ENCODE measurements at places on chromosomes 6 and 20.

- DNase-seq = no peak
Observed at GRCh38 chr6:122853259-122853995, 64.4 kb downstream of the SMPDL3A start.

DNA sequence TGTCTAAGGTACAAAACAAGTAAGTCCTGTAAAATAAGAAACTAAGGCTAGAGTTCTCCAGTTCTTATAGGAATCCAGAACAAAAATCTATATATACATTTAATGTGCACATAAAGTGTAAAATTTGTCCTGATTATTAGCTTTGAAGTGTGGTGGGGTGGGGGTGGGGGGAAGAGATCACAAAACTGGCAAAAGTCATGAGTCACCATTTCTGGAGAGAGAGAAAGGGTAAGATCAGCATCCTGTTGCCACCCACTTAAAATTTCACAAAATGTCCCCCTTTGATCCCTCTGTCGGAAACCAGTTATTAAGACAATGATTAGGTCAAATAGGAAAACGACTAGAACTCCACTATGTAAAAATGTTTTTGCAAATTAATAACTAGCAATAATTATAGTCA lies 482.0 kb upstream of the POU3F2 start:
- no peak for DNase-seq

GRCh38 chr6:130259140-130259539 lies 36.4 kb upstream of the SAMD3 start:
- DNase-seq = no peak

DNA sequence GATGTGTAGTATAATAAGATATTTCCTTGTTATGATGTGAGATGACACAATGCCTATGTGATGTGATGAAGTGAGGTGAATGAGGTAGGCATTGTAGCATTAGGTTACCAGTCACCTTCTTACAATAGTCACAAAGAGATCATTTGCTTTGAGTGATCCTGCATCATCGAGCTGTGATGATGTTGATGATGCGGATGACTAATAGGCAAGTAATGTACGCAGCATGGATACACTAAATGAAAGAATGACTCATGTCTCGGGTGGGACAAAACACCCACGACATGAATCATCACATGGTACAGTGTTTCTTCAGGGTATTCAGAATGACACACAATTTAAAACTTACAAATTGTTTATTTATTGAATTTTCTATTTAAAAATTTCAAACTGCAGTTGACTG lies 806.3 kb upstream of the GJE1 start:
- no peak for DNase-seq

GRCh38 chr6:2712102-2712501 lies 38.6 kb downstream of the MYLK4 start:
- DNase-seq = no peak

- no peak for DNase-seq
Observed at GRCh38 chr6:101489456-101489855, 95.9 kb downstream of the GRIK2 start.

DNA sequence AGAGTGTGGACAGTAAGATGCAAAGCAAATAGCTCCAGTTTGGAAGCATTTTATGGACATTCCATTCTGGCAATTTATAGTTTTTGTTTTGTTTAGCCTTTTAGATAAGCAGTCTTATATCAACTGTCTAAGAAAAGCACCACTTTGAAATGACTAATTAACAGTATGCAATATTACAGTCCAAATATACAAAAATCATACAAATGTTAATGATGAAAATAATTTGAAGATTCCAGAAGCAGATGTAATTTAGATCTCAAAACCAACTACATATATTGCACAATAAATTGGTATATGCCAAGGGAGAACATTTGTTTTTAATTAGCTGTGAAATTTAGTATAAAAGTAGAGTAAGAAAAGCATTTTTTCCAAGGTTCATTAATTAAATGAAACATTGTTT lies 158.8 kb downstream of the KIF6 start:
- no peak for DNase-seq

DNA sequence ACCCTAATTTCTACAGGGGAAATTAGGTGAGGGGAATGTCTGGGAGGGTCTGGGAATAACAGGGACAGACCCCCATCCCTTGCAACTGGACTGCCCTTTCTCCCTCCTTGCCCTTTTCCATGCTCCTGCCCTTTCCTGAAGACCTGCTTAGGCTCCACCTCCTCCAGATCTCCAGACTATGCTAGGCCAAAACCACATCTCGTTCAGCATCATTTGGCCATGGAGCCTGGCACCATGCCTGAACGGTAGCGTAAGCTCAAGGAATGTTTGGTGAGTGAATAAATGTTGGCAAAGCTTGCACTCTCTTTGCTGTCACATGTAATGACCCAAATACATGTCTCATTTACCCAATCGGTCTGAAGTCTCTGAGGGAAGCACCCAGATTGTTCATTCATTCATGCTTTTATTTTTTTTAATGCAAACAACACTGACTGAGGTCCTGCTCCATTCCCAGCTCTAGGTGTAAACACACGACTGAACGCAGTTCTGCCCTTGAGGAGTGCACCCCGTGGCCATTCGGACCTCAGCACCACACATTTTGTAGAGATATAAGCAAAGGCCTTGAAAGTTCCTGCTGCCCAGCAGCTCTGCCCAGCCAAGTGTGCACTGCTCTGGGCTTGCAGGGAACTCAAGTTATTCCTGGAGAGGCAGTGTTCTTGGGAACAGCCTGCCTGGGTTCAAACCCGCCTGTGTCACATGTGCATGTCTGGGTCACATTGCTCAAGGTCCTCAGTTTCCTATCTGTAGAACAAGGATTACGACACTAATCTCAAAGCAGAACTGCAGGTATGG lies 1.1 kb upstream of the GRM4 start:
- no peak for DNase-seq

- no peak for DNase-seq
Observed at GRCh38 chr6:118280210-118280609, 267.9 kb upstream of the PLN start.

DNA sequence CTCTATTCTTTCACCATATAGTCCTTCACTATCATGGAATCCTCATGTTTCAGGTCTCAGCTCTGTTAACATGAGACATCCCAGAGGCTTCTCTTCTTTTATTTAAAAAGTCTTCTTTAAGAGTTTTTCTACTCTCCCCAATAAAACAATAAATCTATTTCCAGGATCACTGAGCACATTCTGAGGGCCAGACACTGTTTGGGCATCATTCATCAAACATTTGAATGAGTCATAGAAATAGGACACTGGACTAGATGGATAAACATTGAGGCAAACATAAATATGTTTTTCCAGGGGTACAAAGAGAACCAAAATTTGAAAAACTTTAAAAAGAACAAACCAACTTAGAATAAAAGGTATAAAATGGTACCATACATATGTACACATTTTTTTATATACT lies 554.4 kb downstream of the KIF16B start:
- DNase-seq = no peak

GRCh38 chr20:20406306-20406705 lies 38.4 kb downstream of the INSM1 start:
- DNase-seq = no peak

DNA sequence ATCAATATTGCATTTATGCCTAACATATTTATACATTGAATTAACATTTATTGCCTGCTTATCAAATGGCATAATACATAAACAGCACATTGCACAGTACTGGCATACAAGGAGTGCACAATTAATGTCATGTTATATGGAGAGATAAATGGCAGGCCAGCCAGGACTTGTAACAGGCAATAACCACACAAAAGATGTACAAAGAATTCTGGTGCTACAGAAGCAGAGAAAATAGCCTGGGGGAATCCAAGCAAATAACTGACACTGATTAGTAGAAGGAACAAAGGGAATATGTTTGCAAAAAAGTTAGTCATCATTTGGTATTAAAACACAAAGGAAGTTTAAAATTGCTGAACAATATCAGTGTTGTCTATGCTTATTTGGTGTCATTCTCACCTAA lies 27.3 kb downstream of the COL21A1 start:
- DNase-seq = no peak

All from GM23338 (cell line).